HCEC 1CT (cell line): ENCODE measurements at places on chromosomes 7 and 10.

DNA sequence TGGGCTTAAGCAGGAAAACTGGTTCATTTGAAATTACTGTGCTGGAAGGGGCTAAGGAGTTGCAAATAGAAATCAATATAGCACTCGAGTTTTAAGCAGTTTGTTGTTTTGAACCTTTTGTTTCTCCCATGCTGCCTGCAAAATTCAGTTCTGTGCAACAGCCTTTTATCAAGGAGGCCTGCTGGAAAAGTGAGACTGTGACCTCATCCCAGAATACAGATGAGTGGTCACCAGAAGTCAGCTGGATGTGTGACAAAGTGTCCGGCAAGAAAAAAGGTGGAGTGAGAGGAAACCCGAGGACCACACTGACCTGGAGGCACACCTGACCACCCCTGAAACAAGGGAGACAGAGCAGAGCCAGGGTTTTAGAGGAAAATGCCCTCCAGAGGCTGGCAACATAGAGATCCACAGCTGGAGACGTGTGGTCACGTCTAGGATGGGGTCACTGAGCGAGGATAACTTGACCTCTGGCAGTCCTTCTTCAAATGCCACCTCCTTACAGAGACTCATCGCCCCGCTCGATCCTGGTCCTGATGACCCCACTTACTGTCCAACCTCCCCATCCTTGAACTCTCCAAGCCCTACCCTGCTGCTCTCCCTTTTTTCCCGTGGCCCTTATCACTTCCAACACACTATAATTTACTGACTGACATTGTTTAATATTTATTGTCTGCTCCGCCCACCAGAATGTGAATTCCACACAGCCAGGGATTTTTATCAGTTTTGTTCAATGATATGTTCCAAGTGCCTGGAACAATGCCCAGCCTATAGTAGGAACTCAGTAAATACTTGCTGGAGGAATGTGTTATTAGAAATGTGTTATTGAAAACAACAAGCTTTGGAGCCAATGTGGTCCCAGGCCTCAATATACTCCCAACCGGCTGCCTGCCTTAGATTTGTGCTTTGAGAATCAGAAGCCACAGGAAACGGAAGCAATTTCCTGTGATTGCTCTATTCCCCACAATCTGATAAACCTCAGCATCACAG, 243.8 kb downstream of the GLI3 start:
- no peak for DNase-seq

DNA sequence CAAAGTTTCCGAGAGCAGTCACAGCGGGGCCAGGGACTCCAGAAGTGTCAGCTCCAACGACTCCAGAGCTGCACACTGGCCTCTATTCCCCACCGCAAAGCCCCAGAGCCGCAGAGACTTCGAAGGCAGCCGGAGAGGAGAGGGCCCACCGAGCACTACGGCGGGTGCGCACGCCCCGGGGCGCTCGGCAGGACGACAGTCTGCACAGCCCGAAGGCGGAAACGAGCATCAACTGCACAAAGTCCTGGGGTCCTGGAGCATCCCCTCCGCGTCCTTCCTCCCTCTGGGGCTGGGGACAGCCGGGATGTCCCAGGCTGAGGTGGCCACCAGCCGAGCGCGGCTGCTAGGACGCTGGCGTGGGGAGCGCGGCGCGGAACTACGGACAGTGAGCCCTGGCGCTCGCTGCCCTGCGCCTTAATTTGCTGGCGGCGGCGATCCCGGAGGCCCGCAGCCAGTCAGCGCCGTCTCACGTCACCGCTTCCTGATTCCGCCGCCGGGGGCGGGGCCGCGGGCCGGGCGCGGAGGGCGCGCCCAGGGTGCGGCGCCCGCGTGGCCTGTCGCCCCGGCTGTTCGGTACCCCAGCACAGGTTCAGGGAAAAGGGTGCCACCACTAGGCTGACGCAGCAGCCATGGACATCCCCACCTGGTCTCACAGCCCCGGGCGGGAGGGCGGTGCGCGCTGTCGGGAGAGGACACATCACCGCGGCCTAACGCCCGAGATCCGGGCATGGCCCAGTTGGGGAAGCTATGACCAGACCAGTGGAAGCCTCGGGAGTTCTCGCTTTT, at the start of gene TBX20:
Gene TBX20, minus strand, starts transcription at position 391 of the 786 bp plus-strand sequence. CDS start 480 bp downstream, outside the sequence.
- DNase-seq = no peak

- DNase-seq = no peak
These were observed 16.0 kb downstream of the MNX1 start for GRCh38 chr7:156994417-156994816.

GRCh38 chr7:68288144-68288593, 1291.5 kb downstream of the TYW1 start:
- DNase-seq = no peak

GRCh38 chr10:124436191-124436638, 13.6 kb downstream of the NKX1-2 start:
- peak; percentile 12 for DNase-seq

DNA sequence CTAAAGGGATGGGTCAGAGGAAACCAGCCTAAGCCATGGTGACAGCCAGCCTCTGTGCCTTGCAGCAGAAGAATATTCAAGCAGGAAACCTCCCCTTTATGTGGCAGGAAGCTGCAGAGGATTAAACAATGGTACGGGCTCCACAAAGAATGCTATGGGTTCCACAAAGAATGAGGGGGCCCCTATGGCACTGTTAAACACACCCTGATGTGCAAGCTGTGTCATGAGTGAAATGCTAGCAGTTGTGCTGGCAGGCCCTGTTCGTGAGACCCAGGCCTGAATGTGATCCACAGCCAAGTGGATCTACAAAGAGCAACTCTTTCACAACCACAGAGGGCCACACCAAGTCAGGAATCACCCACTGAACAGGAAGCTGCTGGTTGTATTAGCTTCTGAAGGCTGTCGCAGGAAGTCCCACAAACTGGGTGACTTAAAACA, 68.9 kb downstream of the MYOF start:
- DNase-seq = no peak

- DNase-seq = no peak
These were observed 70.5 kb downstream of the HOXA1 start for GRCh38 chr7:27025270-27025669.

- no peak for DNase-seq
These were observed 11.2 kb upstream of the HTR5A start for GRCh38 chr7:155058896-155059295.

GRCh38 chr7:40402661-40403060, 267.9 kb downstream of the SUGCT start:
- no peak for DNase-seq

DNA sequence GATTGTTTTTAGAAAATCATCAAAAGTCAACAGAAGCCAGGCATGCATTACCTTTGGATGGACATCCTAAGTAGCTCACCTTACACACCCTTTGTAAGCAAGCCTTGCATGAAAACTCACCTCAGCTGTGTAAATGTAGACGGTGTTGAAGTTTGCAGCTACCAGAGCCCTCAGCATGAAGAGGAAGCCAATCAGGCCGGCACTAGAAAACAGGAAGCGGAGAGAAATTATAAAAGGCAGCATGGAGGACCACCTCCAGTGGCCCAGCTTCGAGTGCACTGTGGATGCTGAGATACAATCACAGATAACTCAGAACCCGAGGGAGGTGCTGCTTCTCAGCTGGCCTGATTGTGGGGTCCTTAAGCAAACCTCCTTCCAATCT, 75.3 kb downstream of the SVOPL start:
- no peak for DNase-seq

- peak; percentile 47 for DNase-seq
These were observed 194.4 kb upstream of the IMMP2L start for GRCh38 chr7:111756687-111757178.

- DNase-seq = no peak
These were observed 119.6 kb downstream of the ITIH5 start for GRCh38 chr10:7547206-7547605.

DNA sequence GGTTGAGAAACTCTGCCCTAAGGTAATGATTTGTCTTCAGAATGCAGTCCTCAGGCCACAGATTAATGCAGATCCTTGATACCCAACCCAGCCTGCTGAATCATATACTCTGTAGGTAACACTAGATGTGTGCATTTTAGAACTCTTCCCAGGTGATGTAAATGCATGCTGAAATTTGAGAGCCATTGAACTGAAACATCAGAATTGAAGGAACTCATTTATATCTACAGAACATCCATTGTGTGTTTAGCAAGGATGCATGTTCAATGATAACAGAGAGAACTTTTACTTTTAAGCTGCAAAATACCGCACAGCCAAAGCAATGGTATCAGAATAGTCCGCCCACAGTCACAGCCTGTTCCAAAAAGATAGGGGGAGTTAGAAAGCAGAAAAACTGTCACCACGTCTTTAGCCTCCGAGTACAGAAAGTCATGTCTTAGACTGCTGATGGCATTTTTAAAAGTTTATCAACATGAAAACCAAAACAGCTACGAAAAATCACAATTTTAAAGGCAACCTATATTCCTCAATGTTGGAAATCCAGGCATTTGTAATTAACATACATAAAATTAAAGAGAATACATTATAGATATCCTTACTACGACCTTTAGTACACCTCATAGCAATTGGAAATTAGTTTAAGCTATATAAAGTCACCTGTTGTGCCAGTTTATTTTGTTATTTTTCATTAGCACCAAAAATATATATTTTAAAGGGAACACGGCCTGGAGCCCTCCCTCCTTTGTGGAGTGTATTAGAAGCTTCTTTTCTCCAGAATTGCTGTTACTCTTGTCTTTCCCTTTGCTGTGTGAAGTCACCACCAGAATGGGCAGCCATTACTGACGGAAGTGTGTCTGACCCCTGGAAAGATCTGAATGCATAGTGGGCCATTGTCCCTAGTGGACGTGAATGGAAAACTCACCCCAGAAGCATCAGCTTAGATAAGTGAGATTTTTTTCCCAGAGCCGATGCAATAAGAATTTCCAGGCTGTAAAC, 65.8 kb upstream of the PRKAR2B start:
- no peak for DNase-seq

GRCh38 chr7:130669085-130669700, 645 bp upstream of the COPG2 start:
- DNase-seq = peak; percentile 2

DNA sequence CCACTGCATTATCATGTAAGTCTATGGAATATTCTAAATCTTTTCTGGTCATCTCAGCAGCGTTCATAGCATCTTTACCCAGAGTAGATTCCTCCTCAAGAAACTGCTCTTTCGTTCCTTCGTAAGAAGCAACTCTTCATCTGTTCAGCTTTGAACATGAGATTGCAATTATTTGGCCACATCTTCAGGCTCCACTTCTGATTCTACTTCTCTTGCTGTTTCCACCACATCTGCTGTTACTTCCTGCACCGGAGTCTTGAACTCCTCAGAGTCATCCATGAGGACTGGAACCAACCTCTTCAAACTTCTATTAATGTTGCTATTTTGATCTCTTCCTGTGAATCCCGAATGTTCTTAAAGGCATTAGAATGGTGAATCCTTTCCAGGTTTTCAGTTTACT, 12.7 kb downstream of the CHST12 start:
- DNase-seq = no peak

- DNase-seq = no peak
These were observed 66.3 kb downstream of the MTERF1 start for GRCh38 chr7:91814189-91814588.

DNA sequence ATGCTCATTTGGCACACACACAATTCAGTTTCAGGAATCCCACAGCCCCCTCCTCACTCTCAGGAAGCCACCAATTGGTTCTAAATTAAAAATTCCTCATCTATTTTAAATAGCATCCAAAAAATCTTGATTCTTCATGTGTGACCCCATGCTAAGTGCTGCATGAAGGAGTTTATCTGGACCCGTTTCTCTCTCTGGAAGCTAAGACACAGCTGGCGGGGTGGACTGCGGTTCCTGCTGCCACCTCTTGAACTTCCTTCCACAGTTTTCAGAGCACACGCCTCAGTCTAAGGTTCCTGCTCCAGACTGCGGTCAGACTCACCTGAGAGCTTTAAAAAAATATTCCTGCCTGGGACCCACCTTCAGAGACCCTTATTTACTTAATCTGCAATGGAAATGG, 34.5 kb downstream of the LYZL1 start:
- no peak for DNase-seq

DNA sequence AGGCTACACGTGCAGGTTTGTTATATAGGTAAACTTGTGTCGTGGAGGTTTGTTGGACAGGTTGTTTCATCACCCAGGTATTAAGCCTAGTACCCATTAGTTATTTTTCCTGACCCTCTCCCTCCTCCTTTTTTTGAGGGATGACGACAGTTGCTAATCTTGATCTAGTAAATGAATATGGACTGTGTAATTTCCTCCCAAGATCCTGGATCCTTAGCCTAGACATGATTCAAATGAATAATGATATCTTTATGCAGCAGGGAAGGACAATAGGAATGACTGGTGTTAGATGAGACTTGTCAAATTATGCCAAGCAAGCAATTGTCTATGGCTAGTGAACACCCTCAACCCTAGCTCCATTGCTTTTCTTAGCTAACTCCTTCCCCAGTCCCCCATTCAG, 156.2 kb downstream of the PLPP4 start:
- no peak for DNase-seq

- no peak for DNase-seq
These were observed 119.5 kb downstream of the RNF216 start for GRCh38 chr7:5661942-5662341.

DNA sequence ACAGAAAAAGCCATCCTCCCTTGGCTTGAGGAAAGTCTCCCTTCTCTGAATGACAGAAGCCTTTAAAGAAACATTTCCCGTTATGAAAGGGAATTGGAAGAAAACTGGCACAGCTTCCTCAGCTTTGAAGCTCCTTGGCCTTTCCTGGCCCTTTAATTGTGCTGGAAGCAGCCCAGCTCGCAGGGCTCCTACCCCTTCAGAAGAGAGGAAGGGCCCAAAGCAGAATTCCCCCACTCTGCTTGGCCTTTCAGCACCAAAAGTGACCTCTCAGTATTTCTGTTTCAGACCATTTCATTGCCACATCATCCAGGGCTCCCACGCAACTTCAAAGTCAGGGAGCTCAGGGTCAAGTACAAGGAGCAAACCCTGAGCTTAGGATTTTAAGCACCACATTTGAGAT, 4.2 kb downstream of the AFAP1L2 start:
- no peak for DNase-seq

- no peak for DNase-seq
These were observed 46.5 kb downstream of the MALSU1 start for GRCh38 chr7:23345601-23346000.

- no peak for DNase-seq
These were observed 40.8 kb downstream of the HBP1 start for GRCh38 chr7:107209565-107209964.

- no peak for DNase-seq
These were observed 64.7 kb downstream of the PIK3AP1 start for GRCh38 chr10:96655461-96656197.

DNA sequence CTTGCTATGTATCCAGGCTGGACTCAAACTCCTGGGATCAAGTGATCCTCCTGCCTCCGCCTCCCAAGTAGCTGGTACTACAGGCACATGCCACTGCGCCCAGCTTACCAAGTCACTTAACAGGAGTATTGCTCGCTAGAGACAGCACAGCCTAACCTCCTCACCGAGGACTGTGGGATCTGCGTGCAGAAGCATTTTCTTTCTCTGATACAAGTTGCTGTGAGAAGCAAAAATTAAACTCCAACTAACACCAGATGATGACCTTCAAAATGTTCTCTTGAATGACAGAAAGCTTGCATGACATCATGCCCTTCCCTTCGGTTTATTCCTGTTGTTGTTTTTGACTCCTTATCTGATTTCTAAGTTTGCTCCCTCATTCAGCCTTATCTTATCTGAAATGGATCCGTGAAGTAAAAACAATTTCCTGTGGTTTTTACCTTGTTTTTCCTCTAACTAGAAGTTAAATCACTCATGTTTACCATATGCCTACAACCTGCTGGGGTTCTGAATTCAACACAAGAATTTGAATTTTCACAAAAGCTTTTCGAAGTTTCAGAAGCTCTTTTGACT, 94.4 kb upstream of the KIF5B start:
- no peak for DNase-seq
